ENCODE measurements at places on chromosomes 7 and 10.

DNA sequence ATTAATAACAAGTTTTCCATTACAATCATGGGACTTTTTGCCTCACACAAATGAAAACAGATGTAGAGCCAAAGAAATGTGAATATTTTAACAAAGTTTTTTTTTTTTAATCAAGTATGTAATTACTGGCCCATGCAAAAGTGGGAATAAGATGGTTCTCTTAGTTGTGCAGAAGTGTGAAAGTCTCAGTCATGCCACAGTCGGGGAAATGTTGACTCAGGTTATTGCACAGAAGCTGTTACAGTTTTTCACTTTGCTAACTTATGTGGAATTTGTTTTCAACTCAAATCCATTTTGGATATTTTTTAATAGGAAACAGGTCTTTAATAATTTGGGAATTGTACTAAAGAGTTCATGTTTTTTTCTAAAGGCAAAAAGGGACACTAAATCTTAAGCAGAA is 44.0 kb upstream of the CAV2 start:
- no peak overlapping the region for H3K4me3 ChIP-seq
- H3K4me1 ChIP-seq: peaks cover 27% of the 10 kb centered on the region
- H3K27me3 ChIP-seq: no peaks in the 10 kb centered on the region
- no peaks in the 10 kb centered on the region for H3K36me3 ChIP-seq
- no peak overlapping the region for H3K27ac ChIP-seq
- DNase-seq: no peak

DNA sequence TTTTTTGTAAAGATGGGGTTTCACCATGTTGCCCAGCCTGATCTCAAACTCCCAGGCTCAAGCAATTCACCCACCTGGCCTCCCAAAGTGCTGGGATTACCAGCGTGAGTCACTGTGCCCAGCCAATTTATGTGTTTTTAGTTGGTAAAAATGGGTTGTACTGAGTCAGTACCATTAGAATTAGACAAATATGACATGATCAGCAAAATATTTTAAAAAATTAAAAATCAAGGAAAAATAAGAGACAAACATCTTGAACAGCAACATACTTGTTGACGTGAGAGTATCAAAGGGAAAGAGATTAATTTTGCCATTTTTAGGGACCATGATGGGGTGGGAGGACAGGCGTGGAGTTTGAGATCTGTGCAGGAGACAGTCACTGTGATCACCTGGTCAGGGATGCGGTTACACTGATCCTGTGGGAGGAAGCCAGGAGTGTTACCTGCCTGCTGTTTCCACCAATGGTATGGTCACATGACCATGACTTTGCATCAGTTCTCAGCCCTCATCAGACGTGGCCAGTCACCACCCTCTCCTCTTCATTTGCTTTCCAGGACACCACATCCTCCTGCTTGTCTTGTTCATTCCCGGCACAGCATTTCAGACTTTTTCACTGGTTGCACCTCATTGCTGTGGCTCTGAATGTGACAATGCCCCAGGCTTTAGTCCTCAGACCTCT is 29.2 kb upstream of the ENO4 start:
- no peaks in the 10 kb centered on the region for H3K36me3 ChIP-seq
- H3K27ac ChIP-seq: no peak overlapping the region
- H3K27me3 ChIP-seq: no peaks in the 10 kb centered on the region
- H3K4me1 ChIP-seq: no peaks in the 10 kb centered on the region

- no peaks in the 10 kb centered on the region for H3K27me3 ChIP-seq
- H3K27ac ChIP-seq: no peak overlapping the region
- no peaks in the 10 kb centered on the region for H3K36me3 ChIP-seq
- no peak for DNase-seq
Observed at GRCh38 chr10:9807846-9808245, 1209.8 kb upstream of the CELF2 start.

DNA sequence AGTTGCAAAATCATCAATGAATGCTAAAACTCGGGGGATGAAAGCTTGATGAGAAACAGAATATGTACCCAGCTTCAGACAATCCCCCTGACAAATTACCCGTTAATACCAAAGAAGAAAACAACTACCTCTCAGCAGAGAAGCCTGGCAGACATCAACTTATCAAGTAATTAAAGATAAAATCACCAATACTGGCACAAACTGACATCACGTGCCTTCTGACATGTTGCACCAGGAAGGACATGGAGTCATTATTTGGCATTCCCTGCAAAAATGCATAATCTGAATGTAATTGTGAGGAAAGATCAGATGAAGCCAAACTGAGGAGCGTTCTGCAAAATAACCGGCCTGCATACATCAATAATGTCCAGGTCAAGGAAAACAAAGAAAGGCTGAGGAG is 7.7 kb downstream of the SLIT1 start:
- no peak for DNase-seq
- peaks cover 10% of the 10 kb centered on the region for H3K27me3 ChIP-seq
- H3K27ac ChIP-seq: no peak overlapping the region
- no peaks in the 10 kb centered on the region for H3K4me1 ChIP-seq

GRCh38 chr10:43218206-43218950 is 48.5 kb downstream of the RASGEF1A start:
- H3K36me3 ChIP-seq: no peaks in the 10 kb centered on the region
- no peaks in the 10 kb centered on the region for H3K4me1 ChIP-seq
- no peaks in the 10 kb centered on the region for H3K27me3 ChIP-seq

GRCh38 chr10:28367929-28368484 is 65.1 kb upstream of the MPP7 start:
- no peaks in the 10 kb centered on the region for H3K27me3 ChIP-seq
- no peak overlapping the region for H3K4me3 ChIP-seq
- no peak for DNase-seq

DNA sequence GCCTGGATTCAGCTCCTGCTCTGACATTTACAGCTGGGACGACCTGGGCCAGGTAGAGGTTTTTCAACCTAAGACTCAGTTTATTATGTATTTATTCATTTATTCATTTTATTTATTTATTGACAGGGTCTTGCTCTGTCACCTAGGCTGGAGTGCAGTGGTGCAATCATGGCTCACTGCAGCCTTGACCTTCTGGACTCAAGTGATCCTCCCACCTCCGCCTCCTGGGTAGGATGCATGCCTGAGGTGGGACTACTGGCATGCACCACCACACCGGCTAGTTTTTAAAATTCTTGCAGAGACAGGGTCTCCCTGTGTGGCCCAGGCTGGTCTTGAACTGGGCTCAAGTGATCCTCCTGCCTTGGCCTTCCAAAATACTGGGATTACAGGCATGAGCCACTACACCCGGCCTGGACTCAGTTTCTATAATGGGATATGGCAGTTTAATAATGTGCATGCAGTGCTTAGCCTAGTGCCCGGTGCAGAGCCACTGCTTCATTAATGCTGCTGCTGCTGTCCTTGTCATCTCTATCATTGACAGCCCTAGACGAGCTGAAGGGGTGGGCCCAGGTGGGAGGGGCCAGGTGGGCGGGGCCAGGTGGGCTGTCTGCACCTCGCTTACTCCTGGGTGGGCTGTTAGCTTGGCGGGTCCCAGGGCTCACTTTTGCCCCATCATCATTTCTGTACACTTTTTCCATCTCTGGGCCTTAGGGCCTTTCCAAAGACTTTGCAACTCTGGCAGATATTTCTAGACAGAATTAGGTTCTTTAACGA is 92.6 kb downstream of the LHPP start:
- no peaks in the 10 kb centered on the region for H3K27me3 ChIP-seq
- no peaks in the 10 kb centered on the region for H3K36me3 ChIP-seq
- H3K4me1 ChIP-seq: no peaks in the 10 kb centered on the region
- no peak for DNase-seq

- no peak overlapping the region for H3K27ac ChIP-seq
- no peaks in the 10 kb centered on the region for H3K27me3 ChIP-seq
- no peak for DNase-seq
- no peak overlapping the region for H3K4me3 ChIP-seq
- H3K36me3 ChIP-seq: no peaks in the 10 kb centered on the region
- H3K4me1 ChIP-seq: no peaks in the 10 kb centered on the region
Observed at GRCh38 chr10:84626397-84627087, 298.2 kb downstream of the CCSER2 start.

GRCh38 chr10:30192846-30193608 is 133.6 kb upstream of the JCAD start:
- H3K4me1 ChIP-seq: no peaks in the 10 kb centered on the region
- H3K27me3 ChIP-seq: no peaks in the 10 kb centered on the region
- no peak for DNase-seq
- H3K27ac ChIP-seq: no peak overlapping the region
- no peak overlapping the region for H3K4me3 ChIP-seq

All from thoracic aorta (tissue), 2 donors.